HFFc6 (cell line): ENCODE measurements at places on chromosomes 1 and 21. TPM values are rescaled to one million over a fixed set of nuclear protein-coding genes. Genes with fewer than 3 reads are reported as not detected.

Gene SMG5
- 46.5 to 49.3 TPM (median 48.8 TPM) in 3 replicates for total RNA-seq

Gene ARHGEF10L
- 10.5 to 29.0 TPM (median 12.3 TPM) in 3 replicates for total RNA-seq

Gene TSSK3
- total RNA-seq: 0.62 to 0.81 TPM (median 0.76 TPM) in 3 replicates

DNA sequence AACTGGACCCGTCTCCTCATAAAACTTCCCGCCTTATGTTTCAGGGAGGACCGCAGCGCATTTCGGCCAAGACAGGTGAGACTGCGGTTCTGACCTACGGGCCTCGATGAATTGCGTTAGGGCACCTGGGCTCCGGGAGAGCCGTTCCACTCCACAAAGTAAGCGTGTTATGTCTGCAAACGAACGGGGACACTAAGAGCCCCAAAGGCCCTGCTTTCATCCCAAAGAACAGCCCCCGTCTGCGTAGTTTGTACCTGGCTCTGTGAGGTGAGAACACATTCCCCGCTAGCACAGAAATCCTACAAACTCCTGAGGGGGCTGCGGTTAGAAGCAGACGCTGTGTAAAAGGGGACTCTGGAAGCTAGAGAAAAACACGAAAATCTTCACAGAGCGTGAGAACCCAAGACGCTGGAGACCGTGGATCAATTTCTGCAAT is 41.6 kb upstream of the PPIAL4F start:
- H3K4me3 ChIP-seq: peak overlapping the region; percentile 90
- H3K27me3 ChIP-seq: peaks cover 13% of the 10 kb centered on the region
- H3K36me3 ChIP-seq: no peaks in the 10 kb centered on the region
- DNase-seq: no peak

DNA sequence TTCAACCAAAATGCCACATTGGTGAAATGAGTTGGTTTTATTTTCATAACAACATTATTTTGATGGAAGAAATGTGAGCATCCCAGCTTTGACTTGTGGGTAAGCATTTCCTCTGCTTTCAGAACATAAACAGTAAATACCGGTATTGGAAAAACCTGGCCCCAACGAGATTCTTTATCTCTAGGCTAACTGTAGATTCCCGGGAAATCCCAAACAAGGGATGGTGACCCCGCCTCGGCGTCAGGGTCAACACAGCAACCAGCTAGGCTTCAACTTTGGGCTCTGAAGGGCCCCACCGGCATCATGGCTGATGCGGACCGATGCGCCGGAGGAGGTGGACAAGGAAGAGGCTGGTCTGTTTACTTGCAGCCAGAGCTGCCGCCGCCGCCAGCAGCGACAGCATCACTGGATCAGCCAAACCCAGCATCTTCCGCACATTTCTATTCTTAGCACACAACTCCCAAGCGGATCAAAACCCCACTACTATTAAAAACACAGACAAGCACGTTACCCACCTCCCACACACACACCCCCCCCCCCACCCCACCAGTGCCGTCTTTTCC is 1.1 kb downstream of the AKT3 start:
- H3K36me3 ChIP-seq: peaks cover 7% of the 10 kb centered on the region; the same call in 1 of the 2 replicates
- DNase-seq: peak; percentile 73
- peak overlapping the region; percentile 96 for H3K27ac ChIP-seq
- peaks cover 1% of the 10 kb centered on the region; the same call in 1 of the 2 replicates for H3K27me3 ChIP-seq
- peak overlapping the region; percentile 99 for H3K4me3 ChIP-seq
- H3K4me1 ChIP-seq: peaks cover 49% of the 10 kb centered on the region

- no peaks in the 10 kb centered on the region; the same call in none of the 2 replicates for H3K27me3 ChIP-seq
- H3K36me3 ChIP-seq: no peaks in the 10 kb centered on the region; the same call in 1 of the 2 replicates
- no peak for DNase-seq
- no peak overlapping the region for H3K4me3 ChIP-seq
- peaks cover 26% of the 10 kb centered on the region for H3K4me1 ChIP-seq
- 0 out of 2 replicates have a peak overlapping the region, but pooled peaks have one; percentile 7 for H3K27ac ChIP-seq
Measured at GRCh38 chr1:25550683-25551310, 7.4 kb downstream of the LDLRAP1 start.

DNA sequence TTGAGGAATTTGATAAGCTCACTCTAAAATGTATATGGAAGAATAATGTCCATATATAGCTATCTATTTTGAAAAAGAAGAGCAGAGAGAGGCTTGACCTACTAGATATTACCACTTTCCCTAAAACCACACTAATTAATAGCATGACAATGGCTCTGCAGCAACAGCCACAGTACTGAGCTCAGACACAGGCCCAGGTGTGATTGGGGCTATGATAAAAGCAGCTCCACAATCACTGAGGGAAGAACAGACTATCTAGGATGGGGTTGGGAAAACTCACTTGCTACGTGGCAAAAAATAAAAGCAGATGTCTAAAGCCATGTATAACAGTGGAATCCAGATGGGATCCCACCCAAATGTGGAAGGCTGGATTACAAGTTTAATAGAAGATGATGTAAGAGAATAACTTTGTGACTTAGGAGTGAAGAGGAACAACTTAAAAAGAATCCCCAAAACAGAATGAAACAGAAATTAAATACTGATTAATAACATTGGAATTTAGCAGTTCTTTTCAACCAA is 80.8 kb upstream of the RAB4A start:
- H3K27ac ChIP-seq: no peak overlapping the region
- H3K27me3 ChIP-seq: no peaks in the 10 kb centered on the region; the same call in 1 of the 2 replicates
- no peak for DNase-seq
- no peak overlapping the region for H3K4me3 ChIP-seq
- peaks cover 30% of the 10 kb centered on the region for H3K4me1 ChIP-seq

- H3K4me3 ChIP-seq: no peak overlapping the region
- DNase-seq: no peak
- no peaks in the 10 kb centered on the region for H3K36me3 ChIP-seq
- peaks cover 17% of the 10 kb centered on the region for H3K27me3 ChIP-seq
- no peaks in the 10 kb centered on the region for H3K4me1 ChIP-seq
- H3K27ac ChIP-seq: no peak overlapping the region
Measured at GRCh38 chr1:116270316-116271057, 102.6 kb upstream of the ATP1A1 start.

DNA sequence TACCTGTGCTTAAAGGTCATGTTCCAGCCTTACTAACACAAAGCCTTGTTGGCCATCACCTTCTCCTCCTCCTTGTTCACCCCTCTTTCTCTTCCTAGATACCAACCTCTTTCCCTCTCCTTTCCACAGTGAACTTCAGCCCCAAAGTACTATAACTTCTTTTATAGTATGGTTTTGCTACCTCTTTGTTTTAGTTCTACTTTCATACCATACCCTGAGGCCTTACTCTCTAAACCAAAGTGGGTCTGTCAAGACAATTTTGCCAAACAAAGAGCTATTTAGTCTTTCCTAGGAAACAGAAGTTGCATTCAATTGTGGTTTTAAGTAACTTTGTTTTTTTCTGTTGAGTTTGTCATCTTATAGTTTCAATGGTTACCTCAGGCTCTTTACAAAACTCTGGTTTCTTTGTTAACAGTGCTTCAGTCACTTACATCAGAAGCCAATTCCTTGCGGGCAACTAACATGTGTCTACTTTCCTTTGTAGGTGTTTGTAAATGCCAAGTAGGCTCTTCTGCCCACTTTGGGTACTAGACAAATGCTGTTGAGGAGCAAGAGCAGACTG is 623.9 kb upstream of the PKN2 start:
- no peaks in the 10 kb centered on the region for H3K27me3 ChIP-seq
- no peaks in the 10 kb centered on the region for H3K36me3 ChIP-seq
- H3K4me3 ChIP-seq: no peak overlapping the region
- DNase-seq: no peak
- no peak overlapping the region for H3K27ac ChIP-seq

- H3K27me3 ChIP-seq: peaks cover 44% of the 10 kb centered on the region
- DNase-seq: no peak
- H3K4me1 ChIP-seq: no peaks in the 10 kb centered on the region
- no peaks in the 10 kb centered on the region for H3K36me3 ChIP-seq
- H3K4me3 ChIP-seq: no peak overlapping the region
- no peak overlapping the region for H3K27ac ChIP-seq
Measured at GRCh38 chr21:36729310-36729970, 30.5 kb downstream of the SIM2 start.

- H3K4me1 ChIP-seq: peaks cover 18% of the 10 kb centered on the region
- H3K27ac ChIP-seq: no peak overlapping the region
- no peaks in the 10 kb centered on the region for H3K36me3 ChIP-seq
- peaks cover 2% of the 10 kb centered on the region; the same call in 1 of the 2 replicates for H3K27me3 ChIP-seq
Measured at GRCh38 chr21:34364921-34365320, 1.1 kb downstream of the KCNE2 start.

DNA sequence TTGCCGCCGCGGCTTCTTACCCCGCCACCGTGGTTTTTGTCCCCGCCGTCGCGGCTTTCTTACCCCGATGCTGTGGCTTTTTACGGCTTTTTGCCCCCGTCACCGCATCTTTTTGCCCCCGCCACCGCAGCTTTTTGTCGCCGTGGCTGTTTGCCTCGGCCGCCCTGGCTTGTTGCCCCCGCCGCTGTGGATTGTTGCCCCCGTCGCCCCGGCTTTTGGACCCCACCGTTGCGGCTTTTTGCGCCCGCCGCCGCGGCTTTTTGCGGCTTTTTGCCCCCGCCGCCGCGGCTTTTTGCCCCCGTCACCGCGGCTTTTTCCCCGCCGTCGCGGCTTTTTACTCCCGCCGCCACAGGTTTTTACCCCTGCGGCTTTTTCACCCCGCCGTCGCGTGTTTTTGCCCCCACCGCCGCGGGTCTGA is 3934.3 kb downstream of the SRGAP2C start:
- no peak for DNase-seq
- H3K4me1 ChIP-seq: no peaks in the 10 kb centered on the region
- no peaks in the 10 kb centered on the region for H3K27me3 ChIP-seq
- H3K36me3 ChIP-seq: peaks cover 6% of the 10 kb centered on the region
- no peak overlapping the region for H3K4me3 ChIP-seq
- H3K27ac ChIP-seq: no peak overlapping the region

GRCh38 chr1:30607723-30608122 is 115.7 kb downstream of the MATN1 start:
- no peak for DNase-seq
- peaks cover 28% of the 10 kb centered on the region for H3K27me3 ChIP-seq
- no peak overlapping the region for H3K27ac ChIP-seq
- no peaks in the 10 kb centered on the region for H3K4me1 ChIP-seq
- no peaks in the 10 kb centered on the region for H3K36me3 ChIP-seq

- H3K4me3 ChIP-seq: no peak overlapping the region
- H3K27me3 ChIP-seq: peaks cover under 1% of the 10 kb centered on the region; the same call in 1 of the 2 replicates
- peaks cover 34% of the 10 kb centered on the region for H3K4me1 ChIP-seq
- DNase-seq: peak; percentile 51
- H3K27ac ChIP-seq: no peak overlapping the region
Measured at GRCh38 chr1:212797681-212798080, 6.0 kb downstream of the TATDN3 start.

GRCh38 chr1:59815892-59816291 is 1.1 kb downstream of the HOOK1 start:
- peaks cover 10% of the 10 kb centered on the region for H3K27me3 ChIP-seq
- H3K4me3 ChIP-seq: no peak overlapping the region
- H3K27ac ChIP-seq: no peak overlapping the region
- DNase-seq: no peak
- H3K36me3 ChIP-seq: no peaks in the 10 kb centered on the region

GRCh38 chr1:3811595-3811911 is 15.3 kb upstream of the LRRC47 start:
- H3K36me3 ChIP-seq: no peaks in the 10 kb centered on the region
- no peak overlapping the region for H3K27ac ChIP-seq
- H3K4me1 ChIP-seq: peaks cover 6% of the 10 kb centered on the region
- DNase-seq: no peak

GRCh38 chr21:15006594-15007230 is 58.1 kb downstream of the NRIP1 start:
- H3K4me1 ChIP-seq: peaks cover 89% of the 10 kb centered on the region
- peak overlapping the region; percentile 85 for H3K27ac ChIP-seq
- H3K27me3 ChIP-seq: peaks cover 4% of the 10 kb centered on the region; the same call in 1 of the 2 replicates
- DNase-seq: no peak
